Smooth muscle cell of the umbilical artery (primary cell): ENCODE measurements at places on chromosomes 5 and 9. TPM values are rescaled to one million over a fixed set of nuclear protein-coding genes. Genes with fewer than 3 reads are reported as not detected.

SOX30 gene
- 0.18 TPM in 1 of 2 replicates, not detected in the other for total RNA-seq

PCDHA10 gene
- total RNA-seq = 0.23 and 0.59 TPM in 2 replicates

CRHBP gene
- not detected in 2 replicates for total RNA-seq

IL13 gene
- total RNA-seq = not detected in 2 replicates

TAS2R1 gene
- not detected in 2 replicates for total RNA-seq

DBH gene
- not detected in 2 replicates for total RNA-seq
